Fibroblast of the aortic adventitia (primary cell): ENCODE measurements at places on chromosomes 1 and 21.

DNA sequence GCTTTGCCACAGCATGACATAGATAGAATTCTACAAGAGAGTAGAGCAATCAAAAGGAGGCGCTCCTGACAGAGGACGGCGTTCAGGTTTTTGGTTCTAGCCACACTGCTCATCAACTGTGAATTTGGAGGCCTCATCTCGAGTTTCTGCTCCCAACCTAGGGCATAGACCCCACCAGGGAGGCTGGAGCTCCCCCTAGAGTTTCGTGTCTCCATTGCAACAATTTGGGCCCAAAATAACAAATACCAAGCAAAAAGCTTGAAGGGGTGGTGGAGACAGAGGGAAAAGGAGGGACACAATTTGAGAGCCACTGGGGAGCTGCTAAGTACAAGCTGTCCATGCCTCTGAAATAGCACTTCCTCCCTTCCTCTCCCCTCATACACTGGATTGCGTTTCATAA lies 297.0 kb downstream of the GPATCH2 start:
- peak; percentile 40 for DNase-seq

- no peak for DNase-seq
These were observed 9.5 kb upstream of the SLC2A5 start for GRCh38 chr1:9078752-9079500.

DNA sequence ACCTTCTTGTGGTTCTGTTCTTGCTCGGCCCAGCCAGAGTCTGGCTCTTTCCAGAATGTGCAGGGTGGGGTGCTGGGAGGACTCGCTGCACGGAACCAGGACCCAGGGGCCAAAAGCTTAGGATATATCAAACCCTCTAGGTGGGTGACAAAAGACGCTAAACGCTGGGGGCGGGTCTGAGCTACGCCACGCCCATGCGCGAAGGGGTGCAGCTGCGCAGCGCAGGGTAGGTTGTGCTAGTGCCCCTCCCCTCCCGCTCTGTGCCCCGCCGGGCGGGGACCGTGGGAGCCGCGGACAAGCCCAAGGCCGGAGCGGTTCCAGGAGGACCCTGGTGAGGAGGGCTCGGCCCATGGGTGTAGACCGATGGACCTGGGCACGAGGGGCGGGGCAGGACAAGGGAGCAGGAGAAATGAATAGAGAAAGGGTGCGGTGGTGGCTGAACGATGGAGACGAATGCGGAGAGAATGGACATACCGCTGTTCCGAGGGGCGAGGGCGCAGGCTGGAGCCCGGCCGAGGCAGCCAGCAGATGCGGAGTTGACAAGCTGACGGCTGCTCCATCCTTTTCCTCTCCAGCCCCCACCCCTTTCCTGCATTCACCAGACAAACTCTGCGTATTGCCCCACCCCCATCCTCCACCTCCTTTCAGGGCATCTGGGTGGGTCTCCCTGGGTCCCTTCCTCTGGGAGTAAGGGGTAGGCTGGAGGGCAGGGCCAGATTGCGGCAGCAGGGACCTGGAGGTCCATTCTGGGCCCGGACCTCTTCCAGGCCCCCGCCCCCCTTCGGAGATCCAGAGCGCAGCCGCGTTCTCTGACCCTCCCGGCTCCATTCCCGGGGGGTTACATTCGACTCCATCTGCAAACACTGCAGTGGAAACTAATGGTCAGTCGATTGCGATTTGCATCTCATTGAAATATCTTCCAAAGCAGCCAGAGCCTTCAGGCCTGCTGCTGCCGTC lies at the start of gene RUSC1:
Gene RUSC1 (plus strand): TSS at position 234 of the 957 bp plus-strand sequence. CDS start 880 bp downstream, outside the sequence.
- DNase-seq, result peak; percentile 56

- DNase-seq, result no peak
These were observed 25.3 kb downstream of the CHI3L2 start for GRCh38 chr1:111252786-111253185.
